Stimulated activated CD8-positive, alpha-beta memory T cell treated with anti-CD3 and anti-CD28 coated beads, Interleukin-4, amount 100 ng/mL, for 1 hour (primary cell): ENCODE measurements at places on chromosomes 3 and 15.

GRCh38 chr3:136166507-136166906 is 29.6 kb downstream of the MSL2 start:
- DNase-seq: no peak

DNA sequence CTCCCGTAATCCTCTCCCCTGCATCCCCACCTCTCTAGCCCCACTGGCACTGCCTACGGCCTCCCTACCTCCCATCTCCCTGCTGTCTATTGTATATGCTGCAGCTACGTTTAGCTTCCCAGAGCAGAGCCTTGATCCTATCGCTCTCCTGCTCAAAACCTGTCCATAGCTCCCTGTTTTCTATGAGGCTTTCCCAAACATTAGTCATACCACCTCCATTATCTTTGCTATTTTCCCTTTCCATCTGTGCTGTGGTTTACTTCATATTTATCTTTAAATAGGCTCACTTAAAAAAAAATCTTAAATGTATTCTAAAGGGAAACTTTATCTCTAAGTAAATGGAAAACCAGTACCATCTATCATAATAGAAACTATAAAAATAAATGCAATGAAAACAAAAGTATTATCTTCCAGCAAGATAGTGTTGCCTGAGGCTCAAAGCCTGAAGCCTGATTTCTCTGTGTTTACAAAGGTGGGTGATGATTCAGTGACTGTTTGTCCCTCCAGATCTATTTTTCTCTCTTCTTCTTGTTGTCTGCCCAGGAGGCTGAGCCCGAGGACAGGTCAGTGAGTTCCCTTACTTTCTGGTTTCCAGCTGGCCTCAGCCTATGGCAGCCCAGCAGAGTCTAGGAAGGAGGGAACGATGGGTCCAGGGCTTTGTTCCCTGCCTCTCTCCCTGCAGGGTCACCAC is 397.1 kb upstream of the CFAP20DC start:
- DNase-seq: no peak

GRCh38 chr3:126414961-126415660 is 20.4 kb downstream of the CFAP100 start:
- DNase-seq: no peak

DNA sequence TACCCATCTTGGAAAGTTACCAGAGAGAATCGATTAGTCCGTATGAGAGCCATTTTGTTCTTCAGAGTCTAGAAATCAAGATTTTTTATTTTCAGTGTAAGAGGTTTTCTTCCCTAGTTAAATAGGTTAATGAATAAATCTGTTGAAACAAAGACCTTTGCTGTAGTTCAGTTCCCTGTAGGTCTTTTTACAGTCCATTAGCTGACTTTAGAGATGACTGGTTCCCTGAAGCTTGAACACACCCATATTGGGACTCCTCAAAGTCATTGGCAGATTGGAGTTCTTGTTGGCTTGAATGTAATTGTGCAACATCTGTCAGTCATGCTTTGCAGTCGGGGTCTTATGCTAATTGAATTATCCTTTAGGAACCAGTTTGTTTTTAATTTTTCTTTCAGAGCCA is 45.3 kb downstream of the SEMA6D start:
- no peak for DNase-seq

DNA sequence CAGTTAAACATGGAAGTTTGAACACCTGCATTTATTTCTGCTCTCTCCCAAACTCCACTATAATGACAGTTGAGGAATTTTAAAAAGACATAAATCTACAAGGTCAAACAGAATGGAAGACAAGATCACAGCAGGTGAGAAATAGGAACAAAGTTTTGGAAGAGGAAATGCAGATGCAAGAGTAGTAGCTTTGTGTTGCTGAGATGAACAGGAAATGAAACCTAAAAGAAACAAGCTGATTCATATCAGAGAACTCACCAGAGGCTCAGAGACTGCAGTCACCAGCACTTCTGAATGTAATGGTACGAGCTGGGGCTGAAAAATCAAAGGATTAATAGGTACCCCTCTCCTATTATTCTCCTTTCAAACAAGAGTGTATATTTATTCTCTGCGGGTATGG is 459.9 kb downstream of the RAP2B start:
- DNase-seq: no peak

DNA sequence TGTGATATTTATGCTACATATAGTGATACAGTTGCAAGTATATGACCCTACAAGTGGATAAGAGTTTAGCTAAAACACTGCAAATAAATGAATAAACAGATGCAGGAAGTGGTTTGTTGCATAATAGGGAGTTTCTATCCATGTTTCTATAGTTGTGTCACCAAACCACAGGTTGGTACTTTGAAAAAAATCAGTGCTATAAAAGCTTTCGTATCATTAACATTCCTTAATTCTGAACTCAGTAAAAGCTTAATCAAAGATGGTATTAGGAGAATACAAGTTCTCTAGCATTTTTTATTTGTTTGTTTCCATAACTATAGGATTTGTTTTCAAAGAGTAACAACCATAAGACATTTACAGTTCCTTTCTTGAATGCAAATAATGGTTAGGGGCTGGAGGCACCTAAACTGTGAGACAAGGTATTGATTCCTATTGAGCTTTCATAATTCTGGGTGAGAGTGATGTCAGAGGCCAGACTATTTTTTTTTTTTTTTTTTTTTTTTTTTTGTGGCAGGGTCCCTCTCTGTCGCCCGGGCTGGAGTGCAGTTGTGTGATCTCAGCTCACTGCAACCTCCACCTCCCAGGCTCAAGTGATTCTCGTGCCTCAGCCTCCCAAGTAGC is 29.6 kb downstream of the CPOX start:
- no peak for DNase-seq

GRCh38 chr15:44956388-44956787 is at the start of gene TERB2:
Gene TERB2 (plus strand): TSS chr15:44956687. CDS start chr15:44956719, 32 bp downstream.
- no peak for DNase-seq

DNA sequence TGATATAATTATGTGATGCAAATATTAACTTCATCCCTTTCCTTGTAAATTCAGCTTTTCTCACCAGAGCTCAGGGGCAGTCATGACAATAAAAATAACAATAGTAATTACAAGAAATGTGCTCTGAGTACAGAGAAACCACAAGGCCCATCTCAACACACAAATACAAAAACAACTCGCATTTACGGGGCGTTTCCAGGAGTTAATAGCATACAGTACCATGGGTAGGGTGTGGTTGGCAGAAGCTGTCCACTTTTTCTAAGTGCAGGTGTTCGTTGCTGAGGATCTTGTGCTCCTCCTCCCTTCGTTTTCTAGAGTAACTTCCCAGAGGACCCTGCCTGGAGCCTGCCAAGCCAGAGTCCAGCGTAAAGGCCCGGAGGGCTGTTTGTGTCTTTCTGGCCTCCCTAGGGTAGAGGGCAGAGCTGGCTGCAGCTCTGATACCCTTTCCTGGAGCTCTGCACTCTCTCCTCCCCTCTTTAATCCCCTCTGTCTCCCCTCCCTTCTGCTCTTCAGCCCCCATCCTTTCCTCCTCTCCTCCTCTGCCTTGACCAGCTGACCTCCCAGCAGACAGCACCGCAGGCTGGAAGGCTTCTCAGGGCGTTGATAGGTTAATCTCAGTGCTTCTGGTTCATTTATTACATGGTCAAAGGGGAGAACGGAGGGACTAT is 11.4 kb downstream of the SEMA3G start:
- DNase-seq: no peak

DNA sequence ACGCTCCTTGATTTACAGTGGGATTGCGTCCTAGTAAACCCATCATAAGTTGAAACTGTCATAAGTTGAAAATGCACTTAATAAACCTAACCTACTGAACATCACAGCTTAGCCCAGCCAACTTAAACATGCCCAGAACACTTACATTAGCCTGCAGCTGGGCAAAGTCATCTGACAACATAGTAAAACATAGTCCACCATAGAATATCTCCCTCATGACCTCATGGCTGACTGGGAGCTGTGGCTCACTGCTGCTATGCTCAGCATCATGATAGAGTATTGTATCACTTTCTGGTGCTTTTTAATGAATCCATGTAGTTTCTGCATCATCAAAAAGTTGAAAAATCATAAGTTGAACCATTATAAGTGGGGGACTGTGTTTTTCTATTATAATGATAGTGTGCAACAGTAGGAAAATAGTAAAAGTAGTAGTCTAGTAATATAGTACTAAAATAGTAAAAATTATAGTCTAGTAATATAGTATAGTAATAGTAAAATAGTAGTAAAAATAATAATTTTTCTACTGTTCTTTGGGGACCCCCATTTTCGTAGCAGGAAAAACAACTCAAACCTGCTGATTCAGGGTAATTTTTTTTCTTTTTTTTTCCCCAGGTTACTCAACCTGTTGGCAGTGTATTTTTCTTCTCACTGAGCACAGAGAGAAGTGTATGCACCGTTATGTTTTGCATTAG is 233.5 kb downstream of the MYRIP start:
- DNase-seq: no peak

DNA sequence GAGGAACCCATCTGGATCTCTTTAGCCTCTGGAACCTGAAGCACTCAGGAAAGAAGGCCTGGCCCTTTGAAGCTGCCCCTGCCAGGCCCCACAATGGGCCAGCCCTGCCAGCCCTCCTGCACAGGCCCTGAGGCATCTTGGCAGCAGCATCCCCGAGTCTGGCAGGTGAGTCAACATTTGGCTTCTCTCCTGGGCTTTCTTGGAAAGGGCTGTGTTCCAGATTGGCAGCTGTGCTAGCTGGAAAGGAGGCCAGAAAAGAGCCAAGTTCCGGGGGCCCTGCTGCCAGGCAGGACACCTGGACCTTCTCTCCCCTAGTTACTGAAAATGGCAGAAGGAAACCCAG is 187.2 kb downstream of the SHQ1 start:
- DNase-seq: no peak

GRCh38 chr3:129695230-129695629 is 88.8 kb upstream of the PLXND1 start:
- DNase-seq: no peak

GRCh38 chr3:122538956-122539490 is 24.3 kb upstream of the KPNA1 start:
- DNase-seq: no peak

DNA sequence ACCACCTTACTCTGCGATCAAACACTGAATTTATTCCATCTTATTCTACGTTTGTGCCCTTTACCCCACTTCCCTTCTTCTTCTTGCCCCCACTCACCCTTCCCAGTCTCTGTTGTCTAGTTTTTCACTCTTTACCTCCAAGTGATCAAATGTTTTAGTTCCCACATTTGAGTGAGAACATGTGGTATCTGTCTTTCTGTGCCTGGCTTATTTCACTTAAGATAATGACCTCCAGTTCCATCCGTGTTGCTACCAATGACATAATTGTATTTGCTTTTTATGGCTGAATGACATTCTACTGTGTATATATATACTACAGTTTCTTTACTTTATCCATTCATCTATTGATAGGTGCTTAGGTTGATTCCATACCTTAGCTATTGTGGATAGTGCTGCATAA is 78.8 kb downstream of the PDCD6IP start:
- DNase-seq: no peak

GRCh38 chr3:197195326-197195725 is 103.1 kb downstream of the DLG1 start:
- DNase-seq: no peak

- no peak for DNase-seq
Observed at GRCh38 chr3:170907637-170908234, 701 bp downstream of the EIF5A2 start.

DNA sequence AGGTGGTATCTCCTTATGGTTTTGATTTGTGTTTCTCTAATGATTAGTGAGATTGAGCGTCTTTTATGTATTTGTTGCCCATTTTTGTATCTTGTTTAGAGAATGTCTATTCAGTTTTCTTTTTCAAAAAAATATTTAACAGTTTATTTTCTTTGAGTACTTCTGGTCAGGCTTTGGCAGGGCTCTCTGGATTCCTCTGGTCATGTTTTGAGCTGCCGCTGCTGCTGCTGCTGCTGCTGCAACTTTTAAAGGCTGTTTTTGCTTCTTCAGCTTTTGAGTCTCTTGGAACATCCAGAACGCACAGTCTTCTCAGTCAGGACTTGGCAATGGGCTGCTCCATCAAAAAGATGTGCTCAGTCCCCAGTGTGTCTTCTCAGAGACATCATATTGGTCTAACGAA is 40.1 kb downstream of the REC114 start:
- no peak for DNase-seq

- DNase-seq: no peak
Observed at GRCh38 chr3:107117922-107118536, 259.2 kb upstream of the CCDC54 start.

DNA sequence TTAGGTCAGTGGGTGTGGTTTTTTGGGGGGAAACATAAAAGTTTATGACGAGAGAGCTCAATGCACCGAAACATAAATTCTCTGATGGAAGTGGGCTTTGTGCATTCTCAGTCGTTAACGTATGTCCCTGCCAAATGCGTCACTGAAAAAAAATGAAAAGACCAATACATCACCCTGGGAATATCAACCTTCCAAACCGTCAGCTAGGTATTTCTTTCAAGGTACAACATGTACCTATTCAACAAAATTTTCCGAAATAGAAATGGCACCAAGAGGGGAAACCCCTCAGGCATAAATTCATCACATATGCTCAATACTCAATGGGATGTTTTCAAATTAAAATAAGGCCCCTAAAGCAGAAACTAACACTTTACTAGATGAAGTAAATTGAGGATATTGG is 266.6 kb upstream of the SUCLG2 start:
- DNase-seq: no peak
